Stromal cell of bone marrow (primary cell): ENCODE measurements at places on chromosomes 2 and 18.
A peak's percentile ranks its signal among the peaks of the same experiment; 100 is the strongest.

DNA sequence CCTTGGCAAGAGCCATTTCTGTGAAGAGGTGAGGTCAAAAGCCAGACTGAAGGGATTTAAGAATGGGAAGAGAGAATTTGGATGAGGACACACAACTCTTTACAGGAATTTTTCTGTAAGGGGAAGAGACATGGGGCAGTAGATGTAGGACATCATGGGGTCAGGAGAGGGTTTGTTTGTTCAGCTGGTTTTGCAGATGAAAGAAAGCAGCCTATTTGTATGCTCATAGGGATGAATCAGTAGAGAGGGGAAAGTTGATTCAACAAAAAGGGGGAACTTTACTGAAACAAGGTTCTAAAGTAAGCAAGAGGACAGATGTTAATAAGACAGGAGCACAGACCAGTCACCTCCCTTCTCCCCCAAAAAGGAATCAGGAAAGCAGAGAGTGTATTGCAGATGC is 11.2 kb downstream of the SCG2 start:
- DNase-seq, result peak; percentile 41

- DNase-seq, result peak; percentile 74
These were observed 58.3 kb upstream of the TNP1 start for GRCh38 chr2:216918088-216918680.

DNA sequence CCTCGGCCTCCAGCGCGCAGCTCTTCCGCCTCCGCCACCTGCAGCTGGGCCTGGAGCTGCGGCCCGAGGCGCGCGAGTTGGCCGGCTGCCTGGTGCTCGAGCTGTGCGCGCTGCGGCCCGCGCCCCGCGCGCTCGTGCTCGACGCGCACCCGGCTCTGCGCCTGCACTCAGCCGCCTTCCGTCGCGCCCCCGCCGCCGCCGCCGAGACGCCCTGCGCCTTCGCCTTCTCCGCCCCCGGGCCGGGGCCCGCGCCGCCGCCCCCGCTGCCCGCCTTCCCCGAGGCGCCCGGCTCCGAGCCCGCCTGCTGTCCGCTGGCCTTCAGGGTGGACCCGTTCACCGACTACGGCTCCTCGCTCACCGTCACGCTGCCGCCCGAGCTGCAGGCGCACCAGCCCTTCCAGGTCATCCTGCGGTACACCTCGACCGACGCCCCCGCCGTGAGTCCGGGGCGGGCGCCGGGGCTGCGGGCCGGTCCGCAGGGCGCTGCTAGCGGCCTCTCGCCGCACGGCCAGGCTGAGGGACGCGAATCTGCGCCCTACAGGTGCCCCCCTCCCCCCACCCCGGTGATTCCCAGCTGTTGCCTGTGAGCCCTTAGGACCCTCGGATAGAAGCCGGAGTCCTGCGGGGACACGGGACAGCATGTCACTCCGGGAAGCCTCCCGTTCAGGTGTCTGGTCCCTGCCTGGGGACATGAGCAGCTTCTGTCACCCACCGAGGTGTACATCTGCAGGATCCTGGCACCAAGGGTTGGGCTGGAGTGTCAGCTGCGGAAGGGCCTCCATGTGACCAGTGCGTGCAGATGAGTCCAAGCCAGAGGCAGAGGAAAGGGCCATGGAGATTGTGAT is 616 bp downstream of the RNPEPL1 start:
- no peak for DNase-seq

DNA sequence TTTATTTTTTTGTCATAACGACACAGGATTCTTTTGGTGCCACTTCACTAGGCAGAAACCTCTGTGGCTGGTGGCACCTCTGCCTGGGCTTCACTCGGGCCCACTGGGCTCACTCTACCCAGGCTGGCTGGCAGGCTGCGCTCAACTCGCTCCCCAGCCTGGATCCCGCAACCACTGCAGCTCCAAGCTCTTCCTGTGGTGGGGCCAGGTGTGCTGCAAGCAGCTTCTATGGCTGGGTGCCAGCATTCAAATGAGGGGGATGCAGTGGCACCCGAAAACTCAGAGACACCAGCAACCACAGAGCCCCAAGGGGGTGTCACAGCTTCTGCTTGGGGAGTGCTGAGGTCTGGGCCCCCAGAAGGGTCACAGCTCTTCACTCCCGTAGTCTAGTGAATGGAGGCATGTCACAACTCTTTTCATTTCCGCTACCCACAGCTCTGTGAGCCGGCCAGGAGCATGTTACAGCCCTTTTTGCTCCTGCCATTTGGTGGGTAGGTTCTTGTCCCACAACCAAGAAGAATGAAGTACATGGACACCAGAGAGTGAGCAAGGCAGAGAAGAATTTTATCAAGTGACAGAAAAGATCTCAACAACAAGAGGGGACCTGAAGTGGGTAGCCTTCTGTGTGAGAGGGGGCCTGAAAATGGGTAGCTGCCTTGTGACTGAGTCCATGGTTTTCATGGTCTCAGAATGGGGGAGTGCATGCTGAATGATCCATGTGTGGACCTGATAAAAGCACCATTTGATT is 170.1 kb downstream of the UBR3 start:
- no peak for DNase-seq

DNA sequence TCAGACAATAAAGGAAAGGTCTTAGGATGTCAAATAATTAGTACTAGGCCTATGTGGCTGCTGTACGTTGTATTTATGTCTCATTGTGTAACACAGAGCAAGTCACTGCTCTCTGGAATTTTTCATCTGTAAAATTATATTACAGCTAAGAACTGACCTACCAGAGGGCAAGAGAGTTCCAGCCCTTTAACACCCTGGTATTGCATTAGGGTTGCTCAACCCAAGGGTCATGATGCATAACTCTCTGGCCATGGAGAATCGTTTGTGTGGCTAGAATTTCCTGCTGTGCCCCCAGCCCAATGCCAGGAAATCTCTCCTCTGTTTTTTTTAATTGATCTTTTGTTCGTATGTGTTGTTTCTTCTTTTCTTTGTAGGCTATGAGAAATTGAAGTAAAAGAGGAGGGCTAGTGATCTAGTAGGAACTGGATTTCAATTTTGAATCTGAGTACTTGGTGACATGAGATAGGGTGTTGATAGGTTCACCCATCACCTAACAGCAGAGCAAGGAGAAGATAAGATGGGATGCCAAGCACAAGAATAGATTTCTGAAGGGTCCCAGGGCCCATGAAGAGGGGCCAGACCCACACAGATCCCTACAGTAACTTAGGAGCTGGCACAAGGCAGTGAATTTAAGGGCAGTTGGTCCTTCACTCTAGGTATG is 571.2 kb upstream of the TNP1 start:
- peak; percentile 45 for DNase-seq

DNA sequence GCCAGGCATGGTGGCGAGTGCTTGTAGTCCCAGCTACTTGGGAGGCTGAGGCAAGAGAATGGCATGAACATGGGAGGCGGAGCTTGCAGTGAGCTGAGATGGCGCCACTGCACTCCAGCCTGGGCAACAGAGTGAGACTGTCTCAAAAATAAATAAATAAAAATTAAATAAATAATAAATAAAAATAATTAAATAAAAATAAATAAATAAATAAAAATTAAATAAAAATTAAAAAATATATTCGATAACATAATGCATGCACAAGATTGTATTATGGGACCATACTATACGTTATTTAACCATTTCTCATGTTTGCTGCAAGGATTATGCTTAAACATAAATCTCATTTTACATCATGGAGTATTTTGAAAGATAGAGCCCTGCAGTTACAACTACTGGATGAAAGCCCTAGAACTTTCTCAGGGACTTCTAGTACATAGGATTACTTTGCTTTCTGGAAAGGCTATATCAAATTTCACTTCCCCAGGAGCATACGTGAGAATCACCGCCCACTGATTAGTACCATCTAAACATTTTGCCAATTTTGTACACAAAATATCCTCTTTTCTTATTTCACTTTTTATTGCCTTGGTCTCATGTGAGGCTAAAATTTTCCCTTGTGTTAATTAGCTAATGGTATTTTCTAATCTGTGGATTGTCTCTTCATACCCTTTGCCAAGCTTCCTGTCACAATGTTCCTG is 234.3 kb upstream of the LYPD1 start:
- DNase-seq, result no peak

DNA sequence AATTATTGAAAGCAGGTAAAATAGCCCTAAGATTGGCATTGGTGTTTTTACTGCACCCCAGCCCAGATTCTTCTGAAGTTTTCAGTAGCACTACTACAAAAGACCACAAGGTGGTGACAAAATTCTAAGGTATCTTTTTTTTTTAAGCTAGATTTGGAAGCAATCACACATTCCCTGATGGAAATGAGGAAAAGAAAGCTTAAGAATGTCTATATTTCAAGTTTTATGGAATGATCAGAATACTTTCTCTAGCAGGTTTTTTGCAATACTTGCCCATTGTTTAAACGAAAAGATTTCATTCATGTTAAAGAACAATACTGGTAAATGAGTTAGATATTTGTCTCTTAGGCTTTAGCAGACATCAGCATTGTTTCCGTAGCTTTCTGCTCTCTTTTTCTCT is 32.1 kb upstream of the ZNF638 start:
- peak; percentile 21 for DNase-seq

GRCh38 chr2:237309416-237309815 is 104.5 kb downstream of the COL6A3 start:
- no peak for DNase-seq

DNA sequence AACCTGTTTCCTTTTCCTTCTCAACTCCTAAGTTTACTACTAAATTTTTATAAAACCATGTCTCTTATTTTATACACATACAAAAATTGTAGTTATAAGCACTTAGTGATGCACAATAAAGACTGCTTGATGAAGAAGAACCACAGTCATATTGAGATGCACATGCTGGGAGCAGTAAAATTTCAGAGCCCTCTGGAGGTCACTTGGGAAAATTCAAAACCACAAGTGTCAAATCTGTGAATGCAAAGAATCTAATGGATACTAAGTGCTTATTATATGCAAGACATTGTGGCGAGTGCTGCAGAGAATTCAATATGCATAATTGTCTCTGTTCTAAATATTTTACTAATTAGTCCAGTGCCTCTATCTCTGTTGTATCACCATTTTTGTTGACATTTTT is 180.5 kb downstream of the VWC2L start:
- DNase-seq, result no peak

- DNase-seq, result no peak
These were observed 860.4 kb upstream of the CRIM1 start for GRCh38 chr2:35495182-35495581.
